ENCODE measurements at places on chromosomes 5 and 9.

GRCh38 chr5:139925650-139926640 is 117.2 kb downstream of the NRG2 start:
- H3K36me3 ChIP-seq: no peaks in the 10 kb centered on the region
- H3K4me1 ChIP-seq: no peaks in the 10 kb centered on the region
- no peak for DNase-seq
- H3K4me3 ChIP-seq: no peak overlapping the region
- no peaks in the 10 kb centered on the region for H3K27me3 ChIP-seq

DNA sequence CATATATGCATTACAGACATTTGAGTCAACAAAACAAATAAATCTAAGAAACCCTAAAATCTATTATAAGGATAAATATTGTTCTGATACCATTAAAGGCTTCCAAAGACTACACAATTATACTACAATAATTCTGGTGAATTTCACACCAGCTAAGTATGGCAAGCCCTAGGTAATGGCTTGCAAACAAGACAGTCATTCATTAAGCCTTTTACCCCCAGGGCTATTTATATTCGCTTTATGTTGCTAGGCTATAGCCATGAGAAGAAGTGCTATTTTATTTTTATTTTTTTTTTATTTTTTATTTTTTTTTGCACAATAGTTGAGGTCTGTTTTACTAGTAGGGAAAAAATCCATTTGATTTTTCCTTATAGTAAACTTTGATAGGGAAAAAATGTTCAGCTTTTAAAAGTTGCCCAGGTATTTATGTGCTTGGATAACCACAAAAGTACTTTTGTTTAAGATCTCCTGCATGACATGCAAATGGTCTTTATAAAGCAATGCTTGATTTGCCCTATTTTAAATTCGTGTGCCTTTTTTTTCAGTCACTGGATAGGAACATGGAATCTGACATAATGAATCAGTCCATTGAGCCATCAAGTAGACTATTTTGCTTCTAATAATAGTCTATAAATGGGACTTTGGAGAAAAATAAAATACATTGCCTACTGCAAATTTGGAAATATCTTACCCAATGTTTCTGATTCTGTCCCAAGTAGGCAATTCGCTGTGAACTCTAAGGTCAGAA is 946.3 kb upstream of the COX7C start:
- H3K4me3 ChIP-seq: no peak overlapping the region
- no peak for DNase-seq
- no peaks in the 10 kb centered on the region for H3K36me3 ChIP-seq
- no peaks in the 10 kb centered on the region for H3K4me1 ChIP-seq
- no peak overlapping the region for H3K27ac ChIP-seq
- H3K27me3 ChIP-seq: no peaks in the 10 kb centered on the region

DNA sequence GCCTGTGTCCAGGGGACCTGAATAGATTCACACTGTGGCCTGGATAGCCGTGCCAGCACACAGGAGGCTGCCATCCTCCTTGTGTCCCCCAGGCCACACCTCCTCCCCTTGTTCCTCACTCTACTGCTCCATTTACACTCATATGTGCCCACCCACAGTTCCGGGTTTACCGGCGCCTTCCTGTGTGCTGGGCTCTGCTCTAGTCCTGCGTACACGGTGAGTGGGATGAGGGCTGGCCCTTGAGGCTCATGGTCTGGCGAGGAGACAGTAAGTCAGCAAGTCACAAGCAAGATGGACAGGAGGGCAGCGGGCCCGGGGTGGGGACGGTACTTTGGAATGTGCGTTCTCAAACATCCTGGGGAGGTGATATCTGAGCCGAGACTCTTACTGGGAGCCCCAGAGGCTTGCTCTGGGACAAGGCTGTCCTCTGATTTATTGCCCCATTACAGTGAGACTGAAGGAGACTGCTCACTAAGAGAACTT is 32.4 kb upstream of the NXNL2 start:
- no peak overlapping the region for H3K4me3 ChIP-seq
- no peak for DNase-seq
- no peaks in the 10 kb centered on the region for H3K36me3 ChIP-seq

DNA sequence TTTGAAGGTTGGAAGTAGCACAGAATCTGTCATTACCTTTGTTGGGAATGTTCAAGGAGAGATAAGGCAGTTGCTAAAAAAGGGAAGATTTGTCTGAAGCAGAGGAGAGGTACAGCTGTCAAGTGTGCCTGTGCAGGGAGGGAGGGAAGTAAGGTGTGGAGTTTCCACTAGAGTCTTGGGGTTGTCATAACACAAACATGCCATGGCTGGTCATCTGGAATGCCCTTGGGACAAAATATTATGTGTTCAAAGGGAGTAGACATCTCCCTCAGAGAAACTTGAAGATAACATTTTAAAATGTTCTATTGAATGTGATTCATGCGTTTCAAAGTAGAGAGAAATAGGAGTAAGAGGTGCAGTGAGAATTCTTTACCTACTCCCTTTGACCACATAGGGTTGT is 95.0 kb downstream of the MUSK start:
- peaks cover 5% of the 10 kb centered on the region for H3K4me1 ChIP-seq
- H3K36me3 ChIP-seq: no peaks in the 10 kb centered on the region
- H3K4me3 ChIP-seq: no peak overlapping the region
- no peaks in the 10 kb centered on the region for H3K27me3 ChIP-seq
- H3K27ac ChIP-seq: no peak overlapping the region

DNA sequence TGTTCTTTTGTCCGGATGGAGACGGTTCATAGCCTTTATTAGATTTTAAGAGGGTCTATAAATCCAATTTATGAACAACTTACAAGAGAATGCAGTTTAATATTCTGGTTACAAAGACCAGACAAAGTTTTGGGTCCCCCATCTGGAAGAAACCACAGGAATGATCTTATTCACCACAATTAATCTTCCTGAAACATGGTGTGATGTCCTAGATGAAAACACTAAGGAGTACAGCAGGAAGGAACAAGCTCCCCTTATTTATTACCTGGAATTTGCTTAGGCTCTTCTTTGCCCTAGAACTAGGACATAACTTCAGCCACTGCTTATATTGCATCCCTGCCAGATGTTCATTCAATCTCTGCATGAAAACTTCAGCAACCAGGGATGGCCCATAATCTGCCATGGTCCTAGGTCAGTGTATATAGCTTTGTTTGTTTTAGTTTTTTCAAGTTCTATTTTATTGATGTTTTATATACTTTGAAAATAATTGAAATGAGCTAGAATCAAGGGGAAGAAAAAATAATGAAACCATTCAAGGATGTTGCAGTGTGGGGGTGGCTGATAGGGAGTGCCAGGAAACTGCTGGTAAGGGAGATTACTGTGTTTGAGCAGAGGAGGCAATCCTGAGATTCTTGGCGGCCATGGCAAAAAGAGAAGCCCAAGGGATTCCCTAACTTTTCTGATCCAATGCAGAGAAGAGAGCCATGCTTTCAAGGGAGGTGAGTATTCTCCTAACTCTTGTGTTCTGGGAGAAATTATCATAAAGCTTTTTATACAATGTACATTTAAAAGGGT is 16.8 kb downstream of the TXNDC8 start:
- H3K27ac ChIP-seq: peak overlapping the region; percentile 9
- peaks cover 5% of the 10 kb centered on the region for H3K4me1 ChIP-seq
- H3K36me3 ChIP-seq: no peaks in the 10 kb centered on the region
- H3K4me3 ChIP-seq: no peak overlapping the region
- H3K27me3 ChIP-seq: no peaks in the 10 kb centered on the region
- DNase-seq: peak; percentile 63

DNA sequence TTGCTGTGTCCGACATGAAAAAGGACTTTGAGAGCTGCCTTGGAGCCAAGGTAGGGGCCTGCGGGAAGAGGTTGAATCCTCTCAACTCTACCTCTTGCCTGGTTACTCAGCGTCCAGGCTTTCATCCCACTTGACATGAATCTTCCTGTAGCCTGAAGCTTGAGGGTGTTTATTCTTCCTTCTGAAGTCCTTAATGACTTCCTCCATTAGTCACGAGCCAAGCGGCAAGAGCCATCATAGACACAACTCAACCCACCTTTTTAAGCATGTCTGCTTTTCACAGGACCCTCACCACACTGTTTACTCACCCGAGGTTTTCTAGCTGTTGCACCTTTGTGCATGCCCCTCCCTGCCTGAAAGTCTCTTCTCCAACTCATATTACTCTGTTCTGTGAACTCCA is 40.2 kb downstream of the ACO1 start:
- H3K36me3 ChIP-seq: no peaks in the 10 kb centered on the region
- peaks cover 20% of the 10 kb centered on the region for H3K4me1 ChIP-seq
- H3K27me3 ChIP-seq: no peaks in the 10 kb centered on the region
- H3K27ac ChIP-seq: no peak overlapping the region

- DNase-seq: no peak
- H3K27ac ChIP-seq: no peak overlapping the region
- no peaks in the 10 kb centered on the region for H3K27me3 ChIP-seq
- H3K36me3 ChIP-seq: no peaks in the 10 kb centered on the region
- no peak overlapping the region for H3K4me3 ChIP-seq
- H3K4me1 ChIP-seq: peaks cover 19% of the 10 kb centered on the region
Observed at GRCh38 chr9:132020272-132020671, 59.4 kb downstream of the MED27 start.

GRCh38 chr9:15824310-15824709 is 271.5 kb downstream of the CCDC171 start:
- H3K27ac ChIP-seq: no peak overlapping the region
- H3K36me3 ChIP-seq: no peaks in the 10 kb centered on the region
- H3K27me3 ChIP-seq: no peaks in the 10 kb centered on the region
- H3K4me1 ChIP-seq: no peaks in the 10 kb centered on the region
- no peak overlapping the region for H3K4me3 ChIP-seq

Data from testis (tissue), 5 donors.